Kasumi-1 (cell line): ENCODE measurements at places on chromosomes 11 and 22.

GRCh38 chr11:65390996-65391395 is 4.6 kb downstream of the FRMD8 start:
- no peak for DNase-seq

DNA sequence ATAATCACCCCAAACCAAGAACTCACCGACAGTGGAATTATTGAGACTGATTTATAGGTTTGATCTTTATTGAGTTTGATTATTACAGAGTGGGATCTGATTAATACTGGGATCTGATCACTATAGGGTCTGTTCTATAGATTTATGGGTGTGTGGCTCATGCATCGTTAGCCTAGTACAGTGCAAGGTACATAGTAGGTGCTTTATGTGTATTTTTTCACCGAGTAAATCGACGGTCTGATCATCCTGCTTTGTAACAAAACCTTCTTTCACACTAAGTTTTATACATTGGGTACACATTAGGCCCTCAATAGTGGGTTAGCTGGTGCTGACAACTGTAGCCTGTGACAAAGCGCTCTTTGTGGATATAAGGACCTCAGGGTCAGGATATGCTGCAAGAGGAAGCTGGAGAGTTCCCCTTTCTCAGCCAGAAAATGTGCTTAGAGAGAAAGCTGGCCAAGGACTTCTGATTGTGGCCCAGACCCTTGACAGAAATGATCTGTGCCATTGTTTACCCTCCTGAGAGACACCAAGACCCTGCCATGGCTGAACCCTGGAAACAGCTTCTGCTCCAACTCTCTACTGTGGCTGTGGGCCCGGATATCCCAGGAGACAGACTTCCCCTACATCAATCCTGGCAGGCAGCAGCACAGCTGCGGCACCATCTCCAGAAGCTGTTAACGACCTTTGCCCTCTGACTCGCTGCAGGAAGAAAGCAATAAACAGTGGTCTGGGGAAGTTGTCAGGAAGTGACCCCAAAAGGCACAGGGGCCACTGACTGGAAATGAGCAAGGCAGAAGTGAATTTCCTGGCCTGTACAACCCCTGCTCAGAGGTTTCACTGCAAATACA is 16.1 kb upstream of the TPP1 start:
- DNase-seq: peak; percentile 87

- no peak for DNase-seq
These were observed 1172.8 kb upstream of the TENM4 start for GRCh38 chr11:80613655-80614054.

DNA sequence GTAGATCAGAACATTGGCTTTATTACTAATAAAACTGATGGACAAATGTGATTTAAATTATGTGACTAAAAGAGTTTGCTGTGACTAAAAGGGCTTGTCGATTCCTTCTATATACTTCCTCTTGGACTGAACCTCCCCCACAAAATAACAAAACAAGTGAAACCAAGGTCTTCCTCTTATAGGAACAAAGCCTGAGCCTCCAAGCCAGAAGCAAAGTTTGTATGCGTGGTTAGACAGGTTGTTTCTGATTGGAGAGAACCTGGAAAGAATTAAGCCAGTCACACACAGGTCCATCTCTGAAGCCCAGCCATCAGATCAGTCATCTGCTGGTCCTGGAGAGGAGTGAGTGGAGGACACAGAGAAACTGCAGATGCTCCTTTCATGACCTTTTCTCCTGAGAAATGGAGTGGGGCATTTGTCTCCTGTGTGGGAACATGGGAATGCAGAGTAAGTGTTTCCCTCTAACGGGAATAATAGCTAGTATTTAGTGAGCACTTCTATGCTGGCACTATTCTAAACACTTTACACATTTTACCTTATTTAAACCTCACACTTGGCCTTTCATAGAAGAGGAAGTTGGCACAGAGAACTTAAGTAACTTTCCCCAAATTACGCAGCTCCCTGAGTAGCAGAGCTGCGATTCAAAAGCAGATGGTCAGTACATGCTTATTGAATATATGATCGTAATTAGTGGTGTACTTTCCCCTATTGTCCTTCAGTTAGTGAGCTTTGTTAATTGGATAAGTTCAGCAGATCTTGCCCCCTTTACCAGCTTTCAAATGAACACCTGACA is 77.1 kb downstream of the UVRAG start:
- peak; percentile 62 for DNase-seq

GRCh38 chr11:67646535-67647336 is 3.8 kb downstream of the ACY3 start:
- DNase-seq: peak; percentile 57
